NCI-H748 treated with DMSO at 0.1 percent for 48 hours (cell line): ENCODE measurements at places on chromosomes 11 and 22.

DNA sequence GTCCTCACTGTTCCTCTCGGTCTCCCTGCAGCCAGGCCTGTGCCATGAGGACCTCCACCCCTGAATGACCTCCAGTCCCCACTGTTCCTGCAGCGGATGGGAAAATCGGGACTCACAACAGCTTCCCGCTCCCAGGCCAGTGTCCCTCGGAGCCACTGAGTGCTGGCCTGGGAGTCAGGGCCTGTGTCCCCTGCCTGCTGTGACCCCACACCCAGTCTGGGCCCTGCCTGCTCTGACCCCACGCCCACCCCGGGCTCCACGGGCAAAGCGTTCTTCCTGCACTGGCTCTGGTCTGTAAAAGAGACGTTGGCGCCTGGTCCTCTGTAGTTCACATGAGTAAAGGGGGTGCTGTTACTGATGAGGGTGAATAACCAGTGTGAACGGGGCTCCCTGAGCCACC lies 73.0 kb upstream of the SHISAL1 start:
- DNase-seq: no peak

DNA sequence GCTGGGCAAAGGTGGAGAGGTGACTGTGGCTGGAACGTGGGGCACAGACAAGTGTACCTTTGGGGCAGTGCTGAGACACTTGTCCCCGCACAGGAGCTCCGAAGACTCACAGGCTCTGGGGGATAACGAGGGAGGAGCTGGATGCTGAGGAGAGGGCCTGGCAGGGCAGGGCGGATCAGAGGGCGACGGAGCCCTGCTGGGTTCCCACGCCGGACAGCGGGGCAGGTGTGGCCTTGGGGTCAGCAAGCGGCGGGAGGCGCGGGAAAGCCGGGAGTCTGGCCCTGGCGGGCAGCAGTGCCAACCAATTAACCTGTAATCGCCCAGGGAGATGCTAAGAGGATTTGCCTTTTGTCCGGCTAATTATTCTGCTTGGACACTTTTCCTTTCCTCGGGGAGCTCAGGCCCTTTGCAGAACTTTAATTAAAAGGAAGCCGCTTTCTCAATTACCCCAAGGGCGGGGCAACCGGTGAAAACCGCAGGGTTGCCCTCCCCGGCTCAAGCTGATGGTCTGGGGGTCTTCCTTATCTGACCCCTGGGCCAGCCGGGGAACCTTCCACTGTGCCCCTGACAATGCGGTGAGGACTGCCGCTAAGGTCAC lies 71.5 kb downstream of the WNT7B start:
- no peak for DNase-seq

GRCh38 chr11:114847306-114847975 lies 169.1 kb downstream of the NXPE2 start:
- no peak for DNase-seq

DNA sequence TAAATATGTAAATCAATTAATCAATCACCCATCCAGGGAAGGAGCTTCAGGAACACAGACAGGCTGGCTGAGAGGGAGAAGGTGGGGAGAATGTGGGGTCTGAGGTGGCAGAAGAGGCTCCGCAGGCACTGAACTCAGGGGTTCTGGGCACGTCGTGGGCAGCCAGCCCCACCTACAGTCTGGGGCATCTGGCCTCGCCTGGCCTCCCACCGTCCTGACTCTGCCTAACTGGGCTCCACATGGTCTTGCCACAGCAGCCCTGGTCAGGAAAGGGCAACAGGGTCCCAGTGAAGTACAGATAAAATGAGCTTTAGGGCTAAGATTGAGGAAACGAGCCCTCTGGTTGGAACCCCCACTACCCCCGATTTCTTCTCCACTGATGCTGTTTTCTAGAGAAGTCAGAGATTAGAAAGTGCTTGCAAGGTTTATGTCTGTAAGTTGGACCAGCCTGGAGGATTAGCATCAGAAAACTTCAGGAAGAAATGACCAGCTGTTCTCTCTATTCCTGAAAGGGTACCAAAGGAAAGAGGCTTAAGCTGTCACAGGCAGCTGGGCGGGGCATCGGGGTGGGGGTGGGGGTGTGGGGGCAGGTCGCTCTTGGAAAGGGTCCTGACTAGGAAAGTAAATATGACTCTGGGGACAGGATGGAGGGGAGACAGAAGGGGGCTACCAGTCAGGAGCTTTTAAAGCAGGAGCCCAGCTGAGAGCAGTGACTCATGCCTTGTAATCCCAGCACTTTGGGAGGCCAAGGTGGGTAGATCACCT lies 261.7 kb downstream of the BUD13 start:
- DNase-seq: no peak

- DNase-seq: no peak
Measured at GRCh38 chr11:64306876-64307622, 1.7 kb downstream of the ESRRA start.

GRCh38 chr22:33380789-33381530 lies 322.8 kb upstream of the SYN3 start:
- DNase-seq: no peak

DNA sequence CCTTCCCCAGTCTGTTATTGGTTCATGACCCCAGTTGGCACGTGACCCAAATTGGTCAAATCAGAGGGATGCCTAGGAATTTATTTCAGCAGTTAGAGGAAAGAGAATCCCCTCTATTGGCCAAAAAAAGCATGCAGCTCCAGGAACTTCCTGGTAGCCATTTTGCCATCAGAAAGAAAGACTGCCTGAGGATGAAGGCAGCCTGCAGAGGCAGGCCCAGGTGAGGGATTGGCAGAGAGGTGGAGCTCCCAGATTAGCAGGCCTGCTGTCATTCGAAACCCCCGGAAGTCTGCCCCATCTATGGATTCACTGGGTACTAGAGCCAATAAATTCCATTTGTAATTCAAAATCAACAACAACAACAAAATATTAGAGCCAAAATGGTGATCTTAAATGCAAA lies 207.6 kb downstream of the CWF19L2 start:
- DNase-seq: no peak

DNA sequence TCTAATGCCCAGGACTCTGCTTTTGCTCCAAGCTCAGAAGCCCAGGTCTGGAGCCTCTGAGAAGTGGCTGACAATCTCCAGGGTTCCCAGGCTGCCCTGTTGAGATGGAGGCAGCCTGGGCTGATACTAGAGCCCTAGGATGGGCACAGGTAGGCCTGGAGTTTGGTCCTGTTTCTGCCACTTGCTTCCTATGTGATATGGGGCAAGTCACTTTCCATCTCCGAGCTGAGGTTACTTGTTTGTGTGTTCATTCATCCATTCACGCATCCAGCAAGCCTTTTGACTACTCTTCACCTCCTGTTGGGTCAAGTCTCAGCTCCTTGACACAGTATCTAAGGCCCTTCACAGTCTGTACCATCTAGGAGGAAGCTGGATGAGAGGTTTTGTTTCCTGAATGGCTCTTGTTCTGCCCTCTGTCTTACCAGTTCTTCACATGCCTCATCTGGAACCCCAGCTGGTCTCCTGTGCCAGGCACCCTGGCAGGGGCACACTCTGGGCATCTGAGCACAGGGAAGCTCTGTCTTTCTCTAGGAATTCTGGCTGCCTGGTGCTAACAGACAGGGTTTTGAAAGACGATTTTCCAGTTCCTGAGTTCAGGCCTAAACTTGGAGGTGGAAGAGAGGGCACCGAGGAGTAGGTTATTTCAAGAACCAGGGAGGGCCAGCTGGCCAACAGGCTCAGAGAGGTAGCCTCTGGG lies 53.2 kb upstream of the AMPD3 start:
- DNase-seq: no peak

DNA sequence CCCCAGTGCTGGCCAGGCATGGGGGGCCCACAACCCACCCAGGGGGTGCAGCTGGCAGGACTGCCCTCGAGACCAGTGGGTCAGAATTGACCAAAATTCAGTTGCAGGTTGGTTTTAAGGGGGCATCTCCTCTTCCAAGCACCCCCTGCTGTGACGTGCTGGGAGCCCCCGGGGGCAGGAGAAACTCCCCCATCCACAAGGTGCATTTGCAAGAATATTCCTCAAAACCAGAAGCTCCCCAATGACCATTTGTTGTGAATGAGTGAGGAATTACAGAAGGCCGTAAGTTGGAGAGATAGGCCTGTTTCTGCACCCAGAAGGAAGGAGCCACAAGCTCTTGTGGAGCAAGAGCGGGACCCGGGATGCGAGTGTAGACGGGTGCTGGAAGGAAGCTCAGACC lies 414.5 kb downstream of the BRD1 start:
- DNase-seq: no peak

GRCh38 chr11:111414267-111414931 lies 35.3 kb upstream of the POU2AF1 start:
- no peak for DNase-seq

DNA sequence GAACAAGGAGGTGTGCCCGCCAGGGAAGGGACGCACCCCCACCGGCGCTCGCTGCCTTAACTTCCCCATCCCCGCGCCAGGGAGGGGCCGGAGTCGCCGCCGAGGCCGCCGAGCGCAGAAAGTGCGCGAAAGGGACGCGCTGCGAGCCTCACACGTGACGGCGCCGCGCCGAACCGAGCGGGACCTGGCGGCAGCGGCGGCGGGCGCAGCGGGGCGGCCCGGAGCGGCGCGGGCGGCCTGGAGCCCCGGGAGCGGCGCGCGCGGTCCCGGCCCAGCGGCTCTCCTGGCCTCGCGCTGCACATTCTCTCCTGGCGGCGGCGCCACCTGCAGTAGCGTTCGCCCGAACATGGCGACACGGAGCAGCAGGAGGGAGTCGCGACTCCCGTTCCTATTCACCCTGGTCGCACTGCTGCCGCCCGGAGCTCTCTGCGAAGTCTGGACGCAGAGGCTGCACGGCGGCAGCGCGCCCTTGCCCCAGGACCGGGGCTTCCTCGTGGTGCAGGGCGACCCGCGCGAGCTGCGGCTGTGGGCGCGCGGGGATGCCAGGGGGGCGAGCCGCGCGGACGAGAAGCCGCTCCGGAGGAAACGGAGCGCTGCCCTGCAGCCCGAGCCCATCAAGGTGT lies at the start of gene SORL1:
SORL1 (plus strand) TSS at position 329 of the 623 bp plus-strand sequence; CDS start at position 347, 18 bp downstream.
- no peak for DNase-seq

- DNase-seq: no peak
Measured at GRCh38 chr11:75174781-75175370, 24.0 kb downstream of the SLCO2B1 start.

- DNase-seq: no peak
Measured at GRCh38 chr11:10273738-10274137, 20.3 kb downstream of the SBF2 start.

GRCh38 chr11:91265946-91266345 lies 958.7 kb upstream of the FAT3 start:
- DNase-seq: no peak

GRCh38 chr11:78080818-78081495 lies 1.3 kb upstream of the NDUFC2 start:
- DNase-seq: no peak

DNA sequence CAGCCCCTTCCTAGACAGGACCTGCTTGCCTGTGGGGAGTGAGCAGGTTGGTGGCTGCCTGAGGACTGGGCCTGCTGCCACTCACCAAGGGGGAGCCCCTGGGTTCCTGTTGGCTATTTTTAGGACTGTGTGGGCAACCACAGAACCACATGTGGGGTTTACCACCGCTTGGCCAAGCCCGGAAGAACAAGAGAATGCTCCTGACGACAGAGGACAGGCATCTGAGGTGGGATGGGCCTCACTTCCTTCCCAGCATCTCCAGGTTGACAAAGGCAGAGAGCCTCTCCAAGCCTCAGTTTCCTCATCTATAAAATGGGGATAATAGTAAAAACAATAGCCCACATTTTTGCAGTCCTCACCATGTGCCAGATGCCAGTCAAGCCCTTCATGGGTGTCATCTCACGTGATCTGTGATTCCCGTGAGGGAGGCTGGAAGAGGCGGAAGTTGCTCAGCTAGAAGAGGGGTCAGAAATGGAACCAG lies 43.6 kb downstream of the LRRC32 start:
- DNase-seq: no peak
